ENCODE measurements at places on chromosomes 4 and X. TPM values are rescaled to one million over a fixed set of nuclear protein-coding genes. Genes with fewer than 3 reads are reported as not detected.

The XK gene
- total RNA-seq = 10.1 TPM

The GJB1 gene
- not detected for total RNA-seq

The FRG2 gene
- not detected for total RNA-seq

The BEX1 gene
- total RNA-seq = 49.2 TPM

The GLRA2 gene
- total RNA-seq = not detected

All from right atrium auricular region (tissue), 2 donors.